ENCODE measurements at places on chromosomes 5 and 9.
A peak's percentile ranks its signal among the peaks of the same experiment; 100 is the strongest.

- no peak for DNase-seq
Measured at GRCh38 chr9:74282526-74283253, 214.4 kb upstream of the RORB start.

DNA sequence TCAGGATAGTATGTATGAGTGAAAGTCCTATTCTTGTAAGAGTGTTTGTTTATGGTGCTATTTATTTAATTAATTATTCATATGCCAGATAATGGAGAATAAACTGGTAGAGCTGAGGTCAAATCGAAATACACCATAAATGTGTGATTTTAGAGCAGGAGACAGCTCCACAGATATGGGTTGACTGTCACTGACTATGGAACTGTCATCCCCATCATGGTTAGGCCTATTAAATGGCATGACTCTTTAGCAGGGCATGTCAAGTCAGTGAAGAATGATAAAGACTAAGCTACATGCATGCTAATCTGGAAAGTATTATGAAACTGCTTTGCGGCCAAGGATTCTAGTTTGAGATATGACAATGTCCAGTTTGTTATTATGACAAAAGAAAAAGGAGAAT is 658.6 kb downstream of the ISL1 start:
- DNase-seq, result no peak

DNA sequence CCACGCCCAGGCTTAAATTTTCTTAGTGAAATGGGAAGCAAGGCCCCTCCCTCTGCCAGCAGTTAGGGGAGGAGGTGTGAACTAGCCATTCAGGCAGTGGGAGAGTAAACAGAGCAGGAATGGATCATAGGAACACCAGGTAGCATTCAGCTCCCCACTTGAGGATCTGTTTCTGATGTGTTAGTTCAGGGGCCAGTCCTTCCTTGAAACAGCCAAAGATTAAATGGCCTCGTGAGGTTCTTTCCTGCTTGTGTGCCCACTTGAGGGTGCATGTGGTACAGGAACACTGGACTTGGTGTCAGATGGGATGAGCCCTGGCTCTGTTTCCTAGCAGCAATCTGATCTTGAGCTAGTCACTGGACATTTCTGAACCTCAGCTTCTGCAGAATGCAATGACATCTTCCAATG is 21.2 kb downstream of the FAXDC2 start:
- no peak for DNase-seq

DNA sequence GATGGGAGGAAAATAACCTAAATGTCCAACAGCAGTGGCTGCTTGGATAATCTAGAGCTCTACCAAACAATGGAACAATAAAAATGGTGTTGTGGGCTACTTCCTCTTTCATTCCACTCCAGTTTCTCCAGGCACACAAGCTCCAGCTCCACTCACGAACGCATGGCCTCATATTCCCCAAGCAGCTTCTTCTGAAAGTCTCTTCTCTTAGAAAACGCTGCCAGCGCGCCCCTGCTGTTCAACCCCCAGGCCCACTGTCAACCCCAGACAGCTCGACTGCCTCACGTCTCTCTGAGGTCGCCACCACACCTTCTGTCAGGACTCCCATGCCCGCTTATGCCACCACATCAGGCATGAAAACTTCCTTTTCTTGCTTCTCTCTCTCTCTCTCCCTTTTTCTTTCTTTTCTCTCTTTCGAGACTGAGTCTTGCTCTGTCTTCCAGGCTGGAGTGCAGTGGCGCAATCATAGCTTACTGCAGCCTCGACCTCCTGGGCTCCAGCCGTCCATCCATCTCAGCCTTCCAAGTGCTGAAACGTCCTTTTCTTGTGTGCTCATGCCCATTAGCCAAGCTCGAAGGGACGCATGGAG is 16.2 kb downstream of the OR2V2 start:
- no peak for DNase-seq

- DNase-seq, result no peak
Measured at GRCh38 chr9:128396970-128397613, 23.6 kb upstream of the CERCAM start.

DNA sequence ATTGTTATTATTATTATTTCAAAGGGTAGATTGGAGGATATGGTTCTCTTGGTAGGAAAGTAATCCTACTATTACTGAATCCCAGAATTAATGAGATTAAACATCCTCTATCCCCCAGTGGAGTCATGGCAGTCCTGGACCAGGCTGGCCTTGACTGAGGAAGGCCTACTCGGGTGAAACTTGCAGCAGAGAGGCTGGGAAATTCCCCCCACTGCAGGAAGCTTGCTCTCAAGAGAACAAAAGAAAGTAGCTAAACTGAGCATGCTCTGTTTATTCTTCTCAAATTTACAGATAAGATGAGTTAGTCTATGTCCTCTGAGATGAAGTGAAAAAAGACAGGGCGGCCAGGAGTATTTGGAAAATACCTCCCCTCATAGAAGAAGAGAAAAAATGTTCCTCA is 233.9 kb upstream of the RPS23 start:
- no peak for DNase-seq

- DNase-seq, result no peak
Measured at GRCh38 chr5:20556115-20556763, 568.2 kb upstream of the CDH18 start.

GRCh38 chr5:111387361-111387760 is 125.0 kb downstream of the STARD4 start:
- no peak for DNase-seq

GRCh38 chr5:109231331-109231730 is 178.4 kb downstream of the PJA2 start:
- no peak for DNase-seq

- DNase-seq, result no peak
Measured at GRCh38 chr5:5276430-5276829, 136.3 kb downstream of the ADAMTS16 start.

DNA sequence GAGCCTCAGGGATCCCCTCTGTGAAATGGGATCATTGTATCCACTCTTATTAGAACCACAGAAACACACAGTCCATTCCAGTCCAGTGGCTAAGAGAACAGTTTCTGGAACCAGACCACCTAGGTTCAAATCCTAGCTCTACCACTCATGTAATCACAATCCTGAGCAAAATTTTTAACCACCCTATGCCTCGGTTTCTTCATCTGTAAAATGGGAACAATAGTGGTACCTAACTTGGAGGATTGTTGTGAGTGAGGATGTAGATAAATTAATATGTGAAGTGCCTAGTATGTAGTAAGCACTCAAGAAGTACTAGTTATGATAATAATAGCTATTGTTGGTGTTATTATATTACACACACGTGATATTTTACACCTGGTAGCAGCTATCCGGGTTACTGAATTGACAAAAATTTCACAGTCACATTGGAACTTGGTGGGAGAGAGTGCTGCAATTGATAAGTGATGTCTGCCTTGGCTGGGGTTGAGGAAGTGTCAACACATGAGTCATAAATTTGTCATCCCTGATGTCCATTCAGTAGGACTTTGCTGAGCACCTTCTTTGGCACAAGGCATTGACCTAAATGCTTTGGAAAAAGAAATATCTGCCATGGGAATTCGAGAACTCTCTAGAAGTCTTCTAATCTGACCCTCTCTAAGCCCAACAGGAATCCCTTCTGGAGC is 68.4 kb downstream of the COL27A1 start:
- no peak for DNase-seq

GRCh38 chr5:76754668-76755078 is 38.7 kb downstream of the F2R start:
- no peak for DNase-seq

GRCh38 chr9:113638897-113639296 is 175.4 kb downstream of the RGS3 start:
- no peak for DNase-seq

GRCh38 chr9:38673399-38674193 is 46.3 kb downstream of the FAM240B start:
- no peak for DNase-seq

DNA sequence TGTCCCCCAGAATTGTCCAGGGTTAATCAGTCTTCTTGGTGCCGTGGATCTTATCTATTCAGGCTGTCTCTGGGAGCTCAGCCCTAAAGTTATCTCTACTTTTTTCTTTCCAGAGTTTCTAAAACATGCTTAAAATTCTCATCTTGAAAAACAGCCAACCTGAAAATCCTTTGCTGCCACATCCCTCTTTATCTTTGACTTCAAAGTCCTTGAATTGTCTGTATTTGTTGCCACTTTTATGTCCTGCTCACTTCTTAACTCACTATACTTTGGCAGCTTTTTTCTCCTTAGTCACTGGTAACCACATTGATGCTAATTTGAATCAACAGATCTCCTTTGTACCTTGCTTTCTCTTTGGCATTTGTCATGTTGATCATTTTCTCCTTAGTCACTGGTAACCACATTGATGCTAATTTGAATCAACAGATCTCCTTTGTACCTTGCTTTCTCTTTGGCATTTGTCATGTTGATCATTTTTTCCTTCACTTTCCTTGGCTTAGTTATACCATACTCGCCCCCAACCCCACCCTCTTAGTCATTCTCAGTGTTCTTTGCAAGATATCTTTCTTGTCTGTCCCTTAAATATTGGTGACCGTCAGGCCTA is 8.5 kb downstream of the DMXL1 start:
- DNase-seq, result no peak

GRCh38 chr5:176614805-176615478 is 5.0 kb upstream of the GPRIN1 start:
- DNase-seq, result no peak

GRCh38 chr5:178210686-178211085 is 6.4 kb downstream of the HNRNPAB start:
- DNase-seq, result no peak

DNA sequence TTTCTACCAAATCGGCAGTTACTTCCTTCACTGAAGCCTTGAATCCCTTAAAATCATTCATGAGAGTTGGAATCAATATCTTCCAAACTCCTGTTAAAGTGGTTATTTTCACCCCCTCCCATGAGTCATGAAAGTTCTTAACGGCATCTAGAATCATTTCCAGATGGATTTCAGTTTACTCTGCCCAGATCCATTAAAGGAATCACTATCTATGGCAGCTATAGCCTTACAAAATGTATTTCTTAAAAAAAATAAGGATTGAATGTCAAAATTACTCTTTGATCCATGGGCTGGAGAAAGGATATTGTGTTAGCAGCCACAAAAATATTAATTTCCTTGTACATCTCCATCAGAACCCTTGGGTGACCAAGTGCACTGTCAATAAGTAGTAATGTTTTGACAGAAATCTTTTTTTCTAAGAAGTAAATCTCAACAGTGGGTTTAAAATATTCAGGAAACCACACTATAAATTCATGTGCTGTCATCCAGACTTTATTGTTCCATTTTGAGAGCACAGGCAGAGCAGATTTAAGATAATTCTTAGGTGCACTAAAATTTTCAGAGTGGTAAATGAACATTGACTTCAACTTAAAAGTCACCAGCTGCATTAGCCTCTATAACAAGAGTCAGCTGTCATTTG is 767.7 kb downstream of the DTWD2 start:
- DNase-seq, result no peak

DNA sequence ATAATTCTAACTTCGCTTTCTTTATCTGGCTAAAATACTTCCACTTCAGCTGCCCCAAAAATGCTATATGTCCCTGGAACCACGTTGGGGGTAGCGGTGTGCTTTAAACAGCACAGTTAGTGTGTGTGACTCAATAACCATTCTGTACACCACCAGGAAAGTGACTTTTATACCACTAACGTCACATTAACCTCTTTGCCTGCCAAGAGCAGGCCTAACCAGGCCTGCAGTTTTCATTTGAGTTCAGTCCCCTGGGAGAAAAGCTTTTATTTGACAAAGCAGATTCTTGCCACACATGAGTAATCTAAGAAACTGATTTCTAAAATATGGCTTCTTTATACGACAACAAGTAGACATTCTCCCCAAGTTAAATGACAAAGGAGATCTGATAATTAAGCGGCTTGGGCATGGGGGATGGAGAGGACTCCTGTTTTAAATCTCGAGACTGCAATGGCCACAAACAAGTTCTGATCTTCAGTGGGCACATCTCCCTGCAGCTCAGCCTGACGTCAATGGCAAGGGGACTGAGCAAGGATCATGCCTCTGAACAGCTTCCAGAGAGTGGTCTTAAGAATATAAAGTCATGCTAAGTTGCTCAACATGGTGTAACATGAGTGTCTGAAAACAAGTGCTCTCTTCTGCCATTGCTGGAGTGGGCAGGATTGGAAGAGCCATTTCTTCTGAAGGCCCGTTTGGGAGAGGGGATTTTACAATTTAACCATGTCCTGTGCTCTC is 91.8 kb downstream of the GLIS3 start:
- DNase-seq, result no peak

DNA sequence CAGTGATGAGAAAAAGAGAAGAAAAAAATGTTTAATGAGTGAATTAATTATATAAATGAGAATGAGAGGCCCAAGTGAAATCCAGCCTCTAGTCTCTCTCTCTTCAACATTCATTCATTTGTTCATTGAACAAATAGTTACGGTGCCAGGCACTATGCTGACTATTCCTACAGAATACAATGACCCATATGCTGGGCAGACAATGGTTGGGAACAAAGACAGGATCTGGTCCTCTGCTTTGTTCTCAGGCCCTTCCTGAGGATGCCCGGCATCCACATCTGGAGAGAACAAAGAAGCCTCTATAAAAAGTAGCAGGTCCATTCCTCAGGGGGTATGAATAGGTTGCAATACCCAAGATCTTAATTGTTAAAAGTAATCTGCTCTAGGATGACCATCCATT is 6.9 kb downstream of the ADAM19 start:
- DNase-seq, result no peak

- DNase-seq, result peak; percentile 18
Measured at GRCh38 chr5:41707853-41708603, 162.2 kb downstream of the OXCT1 start.

DNA sequence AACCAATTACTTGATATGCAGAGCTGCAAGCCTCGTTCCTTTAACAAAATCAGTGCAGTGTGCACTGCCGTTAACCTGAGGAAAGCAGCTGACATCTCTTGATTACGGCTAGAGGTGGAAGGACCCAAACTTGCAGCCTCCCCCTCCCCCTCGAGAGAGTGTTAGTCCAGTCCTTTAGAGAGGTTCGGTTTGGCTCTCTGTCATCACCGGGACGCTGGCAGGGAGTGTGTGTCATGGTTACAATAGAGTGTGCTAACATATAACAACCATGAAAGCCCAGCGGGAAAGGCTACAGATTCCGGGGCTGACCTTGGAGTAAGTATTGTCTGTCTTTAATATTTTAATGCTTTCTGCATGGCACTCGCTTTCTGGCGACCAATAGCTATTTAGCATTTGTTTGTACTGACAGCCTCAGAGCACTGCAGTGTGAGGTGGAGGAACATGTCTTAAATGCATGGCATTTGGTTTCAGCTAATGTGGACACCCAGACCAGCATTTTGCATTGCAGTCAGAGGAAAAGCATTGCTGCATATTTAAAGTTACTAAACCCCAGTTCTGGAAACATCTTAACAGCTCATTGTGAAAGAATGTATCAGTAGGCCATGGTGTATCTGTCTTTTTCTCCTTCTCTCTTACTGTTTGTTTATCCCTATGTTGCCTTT is 237.5 kb downstream of the CD180 start:
- DNase-seq, result peak; percentile 21

Data from HEK293T (cell line).